ENCODE measurements at places on chromosomes 13 and 19. TPM values are rescaled to one million over a fixed set of nuclear protein-coding genes. Genes with fewer than 3 reads are reported as not detected.

- DNase-seq = no peak
These were observed 1556.8 kb upstream of the MIR17HG start for GRCh38 chr13:89790696-89791095.

- DNase-seq = no peak
These were observed 7.7 kb downstream of the NDUFB7 start for GRCh38 chr19:14563989-14564651.

DNA sequence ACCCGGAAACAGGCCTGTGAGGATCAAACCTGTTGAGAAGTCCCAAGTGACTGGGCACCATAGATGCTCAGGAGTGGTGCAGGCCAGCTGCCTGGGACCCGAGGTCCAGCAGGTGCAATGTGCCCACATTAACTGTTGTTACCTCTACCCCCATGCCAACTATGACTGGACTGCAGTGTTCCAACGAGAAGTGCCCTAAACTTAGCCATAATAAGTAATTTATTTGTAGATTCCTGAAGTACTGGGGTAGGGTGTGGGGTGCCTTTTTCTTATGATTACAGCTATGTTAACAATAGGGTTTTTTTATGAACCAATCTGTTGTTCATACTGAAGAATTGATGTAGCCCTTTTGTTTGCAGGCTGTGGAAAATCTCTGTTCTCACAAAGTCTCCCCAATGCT is 9.2 kb downstream of the CUL4A start:
- DNase-seq = no peak

GNA15 gene
- 0.59 TPM for polyA plus RNA-seq

SRRM5 gene
- polyA plus RNA-seq = 0.26 TPM

TUBA3C gene
- polyA plus RNA-seq = not detected
